ENCODE measurements at places on chromosomes 11 and 22.

- DNase-seq, result peak; percentile 97
These were observed 632 bp downstream of the AP5B1 start for GRCh38 chr11:65779919-65780769.

DNA sequence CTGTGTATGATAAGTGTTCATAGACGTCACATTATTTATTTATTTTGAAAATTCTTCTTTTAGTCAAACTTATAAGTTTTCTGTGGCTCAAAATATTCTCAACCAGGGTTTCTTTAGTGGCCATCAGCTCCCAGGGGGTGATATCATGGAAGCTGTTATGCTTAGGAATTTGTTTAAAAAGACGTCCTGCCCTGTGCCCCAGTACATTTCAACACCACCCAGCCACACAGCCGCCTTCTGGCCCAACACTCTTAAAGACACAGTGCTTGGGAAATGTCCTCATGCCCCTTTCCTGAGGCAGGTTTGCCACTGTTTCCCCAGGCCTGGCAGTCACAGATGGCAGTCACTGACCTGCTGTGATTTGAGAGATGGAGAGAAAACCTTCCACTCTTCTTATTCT, 19.9 kb downstream of the TSKU start:
- no peak for DNase-seq

GRCh38 chr22:27097933-27098332, 440.5 kb downstream of the MIAT start:
- DNase-seq, result no peak

- no peak for DNase-seq
These were observed 627 bp upstream of the APOA5 start for GRCh38 chr11:116792144-116792868.

GRCh38 chr11:117752721-117753237, 44.2 kb downstream of the DSCAML1 start:
- DNase-seq, result no peak

DNA sequence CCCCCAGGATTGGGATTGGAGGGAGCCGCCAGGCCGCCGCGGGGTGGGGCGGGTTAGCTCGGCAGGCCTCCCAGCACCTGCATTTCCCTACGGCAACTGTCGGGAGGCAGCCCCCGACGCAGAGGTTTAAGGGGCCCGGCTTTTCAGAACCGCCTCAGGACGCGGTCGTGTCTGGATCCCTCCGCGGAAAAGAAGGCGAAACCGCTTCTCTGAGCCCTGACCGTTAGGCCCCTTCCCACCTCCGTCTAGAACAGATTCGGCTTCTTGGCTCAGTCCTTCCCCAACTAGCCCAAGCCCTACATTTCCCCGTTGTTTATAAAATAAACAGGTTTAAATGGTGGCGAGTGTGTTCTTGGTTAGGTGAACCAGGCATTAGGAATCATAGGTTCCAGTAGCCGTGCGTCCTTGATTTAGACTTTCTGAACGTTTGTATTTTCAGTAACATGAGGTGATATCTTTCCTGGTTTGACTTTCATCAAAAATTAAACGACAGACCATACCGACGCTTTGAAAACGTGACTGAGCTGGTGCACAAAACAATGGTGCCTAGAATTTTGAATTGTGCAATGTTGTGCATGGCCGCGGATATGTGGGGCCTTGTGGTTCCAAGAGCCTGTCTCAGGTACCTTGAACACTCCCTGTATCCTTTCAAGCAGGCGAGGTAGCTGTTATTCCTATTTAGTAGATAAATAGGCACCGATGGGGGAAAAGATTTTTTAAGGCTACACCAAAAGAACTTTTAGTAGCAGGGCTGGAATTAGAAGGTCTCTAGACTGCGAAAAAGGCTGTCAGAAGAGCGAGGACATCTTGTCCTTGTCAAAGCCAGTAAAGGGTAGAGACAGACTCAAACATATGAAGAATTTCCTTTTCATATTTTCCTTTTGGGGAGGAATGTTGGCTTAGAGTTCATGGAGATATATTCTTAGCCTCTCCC, 1.2 kb upstream of the HSPA8 start:
- no peak for DNase-seq

Data from H1 (cell line).